ENCODE measurements at places on chromosomes 13 and 19. TPM values are rescaled to one million over a fixed set of nuclear protein-coding genes. Genes with fewer than 3 reads are reported as not detected.

NLRP5 gene
- total RNA-seq: 0.10 TPM

CACNA1A gene
- total RNA-seq: 8.5 TPM

PIP5K1C gene
- 6.7 TPM for total RNA-seq

TEX26 gene
- total RNA-seq: 0.23 TPM

DENND1C gene
- 1.9 TPM for total RNA-seq

TIMM44 gene
- total RNA-seq: 63.4 TPM

ANGPTL8 gene
- 0.49 TPM for total RNA-seq

GIPR gene
- total RNA-seq: 4.2 TPM

MED4 gene
- 49.7 TPM for total RNA-seq

IZUMO2 gene
- not detected for total RNA-seq

SLC46A3 gene
- 4.5 TPM for total RNA-seq

DNA sequence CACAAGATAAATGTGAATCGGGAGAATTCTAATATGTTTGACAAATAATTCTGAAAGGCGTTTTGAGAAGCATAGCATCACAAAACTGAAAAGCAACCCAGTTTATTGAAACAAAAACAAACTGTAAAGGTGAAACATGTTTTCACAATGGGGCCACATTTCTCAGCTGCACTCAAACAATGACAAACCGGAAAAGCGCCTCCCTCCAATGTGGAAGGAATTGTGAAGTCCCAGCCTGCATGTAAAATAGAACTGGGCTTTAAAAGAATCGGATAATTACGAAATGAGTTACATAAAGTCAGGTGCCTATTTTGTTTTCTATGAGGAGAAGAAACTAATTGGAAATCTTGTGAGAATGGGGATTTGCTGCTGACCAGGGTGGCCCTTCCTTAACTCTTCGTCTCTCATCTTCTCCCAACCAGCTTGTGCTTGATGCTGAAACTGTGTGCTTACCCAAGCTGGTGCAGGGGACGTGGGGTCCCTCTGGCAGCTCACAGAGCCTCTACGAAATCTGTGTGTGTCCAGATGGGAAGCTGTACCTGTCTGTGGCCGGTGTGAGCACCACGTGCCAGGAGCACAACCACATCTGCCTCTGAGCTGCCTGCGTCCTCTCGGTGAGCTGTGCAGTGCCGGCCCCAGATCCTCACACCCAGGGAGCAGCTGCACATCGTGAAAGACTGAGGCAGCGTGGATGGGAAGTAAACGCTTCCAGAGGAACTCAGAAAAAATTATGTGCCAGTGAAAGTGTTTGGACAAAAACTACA, 109.4 kb downstream of the SACS start:
- ATAC-seq: peak; percentile 25

- ATAC-seq: no peak
Observed at GRCh38 chr13:80862456-80862855, 521.5 kb upstream of the SPRY2 start.

- no peak for ATAC-seq
Observed at GRCh38 chr13:30486230-30487074, 20.7 kb upstream of the HMGB1 start.

DNA sequence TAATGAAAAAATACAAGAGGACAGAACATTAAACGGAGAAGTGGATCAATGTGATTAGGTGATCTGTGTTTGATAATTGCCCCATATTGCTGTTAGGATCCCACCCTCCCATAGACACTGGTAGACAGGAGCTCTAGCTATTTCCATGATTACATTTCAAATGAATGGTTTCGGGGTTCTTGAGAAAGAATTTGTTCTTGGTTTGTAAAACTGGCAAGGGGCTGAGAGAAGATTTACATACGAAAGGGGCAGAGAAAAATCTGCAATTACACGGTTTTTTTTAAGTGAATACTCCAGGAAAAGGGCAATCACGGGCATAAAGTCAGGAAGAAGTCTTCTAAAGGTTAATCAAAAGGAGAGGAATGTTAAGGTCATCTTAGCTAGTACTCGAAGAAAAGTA, 2125.7 kb upstream of the PCDH20 start:
- no peak for ATAC-seq

GRCh38 chr19:40976134-40976533, 14.9 kb upstream of the CYP2B6 start:
- no peak for ATAC-seq

- ATAC-seq: no peak
Observed at GRCh38 chr19:28985201-28985600, 227.8 kb downstream of the UQCRFS1 start.

DNA sequence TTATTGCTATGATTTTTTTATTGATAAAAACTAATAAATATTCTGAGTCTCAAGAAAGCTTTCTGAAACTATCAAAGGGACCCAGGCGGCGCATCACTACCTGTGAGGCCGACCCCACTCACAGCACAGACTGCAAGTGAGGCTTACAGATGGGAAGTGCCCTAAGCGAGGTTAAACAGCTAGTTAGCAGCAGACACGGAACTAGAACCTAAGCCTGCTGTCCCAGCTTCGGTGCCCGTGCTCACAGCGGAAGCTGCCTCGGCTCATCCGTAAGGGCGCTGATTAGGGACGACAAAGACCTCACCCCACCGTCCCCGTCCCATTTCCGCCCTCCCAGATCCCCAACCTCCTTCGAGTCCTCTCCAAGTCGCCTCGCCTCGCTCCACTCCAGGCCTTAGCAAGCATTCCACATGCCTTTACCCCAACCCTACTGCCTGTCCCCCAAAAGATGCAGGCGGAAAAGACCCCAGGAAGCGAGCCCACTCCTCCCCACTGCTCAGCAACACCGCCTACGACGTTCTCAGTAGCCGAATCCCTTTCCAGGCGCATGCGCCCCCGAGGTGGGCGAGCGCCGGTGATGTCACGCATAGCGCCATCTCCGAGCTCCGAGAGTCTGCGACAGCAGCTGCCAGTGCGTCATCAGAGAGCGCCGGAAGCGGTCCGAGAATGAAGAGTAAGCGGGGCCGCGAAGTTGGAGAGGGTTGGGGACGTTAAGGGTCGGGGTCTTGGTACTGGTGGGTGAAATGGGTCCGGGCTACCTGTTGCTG, at the start of gene POP4:
Gene POP4 (plus strand): TSS at position 631 of the 767 bp plus-strand sequence. CDS start 36 bp downstream, at position 667.
- peak; percentile 92 for ATAC-seq

DNA sequence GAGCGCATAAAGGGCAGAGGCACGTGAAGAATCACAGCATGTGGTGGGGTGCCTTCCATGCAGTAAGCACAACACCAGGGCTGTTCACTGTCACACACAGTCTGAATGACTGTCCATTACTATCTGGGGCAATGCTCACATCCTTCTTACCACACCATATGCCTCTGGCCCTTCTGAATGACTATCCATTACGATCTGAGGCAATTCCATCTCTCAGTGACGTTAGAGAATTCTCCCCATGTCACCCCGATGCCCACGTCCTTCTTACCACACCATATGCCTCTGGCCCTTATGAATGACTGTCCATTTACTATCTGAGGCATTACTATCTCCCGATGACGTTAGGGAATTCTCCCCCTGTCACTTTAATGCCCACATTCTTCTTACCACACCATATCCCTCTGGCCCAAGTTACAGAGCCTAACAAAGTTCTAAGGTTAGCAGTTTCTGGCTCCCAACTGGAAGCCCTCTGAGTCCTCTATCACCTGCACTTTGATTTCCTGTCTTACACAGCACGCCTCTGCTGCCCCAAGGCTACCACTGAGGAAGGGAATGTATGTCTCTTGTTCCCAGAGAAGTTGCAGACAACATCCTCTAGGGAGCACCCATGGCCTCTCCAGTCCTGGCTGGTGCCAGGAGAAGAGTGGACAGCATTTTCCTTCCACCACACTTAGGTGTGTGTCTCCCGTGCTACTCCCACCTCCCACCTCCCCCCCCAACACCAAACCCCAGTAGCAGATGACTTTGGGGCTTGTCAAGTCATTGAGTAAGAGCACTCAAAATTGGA, 154.8 kb downstream of the COG6 start:
- ATAC-seq: no peak

DNA sequence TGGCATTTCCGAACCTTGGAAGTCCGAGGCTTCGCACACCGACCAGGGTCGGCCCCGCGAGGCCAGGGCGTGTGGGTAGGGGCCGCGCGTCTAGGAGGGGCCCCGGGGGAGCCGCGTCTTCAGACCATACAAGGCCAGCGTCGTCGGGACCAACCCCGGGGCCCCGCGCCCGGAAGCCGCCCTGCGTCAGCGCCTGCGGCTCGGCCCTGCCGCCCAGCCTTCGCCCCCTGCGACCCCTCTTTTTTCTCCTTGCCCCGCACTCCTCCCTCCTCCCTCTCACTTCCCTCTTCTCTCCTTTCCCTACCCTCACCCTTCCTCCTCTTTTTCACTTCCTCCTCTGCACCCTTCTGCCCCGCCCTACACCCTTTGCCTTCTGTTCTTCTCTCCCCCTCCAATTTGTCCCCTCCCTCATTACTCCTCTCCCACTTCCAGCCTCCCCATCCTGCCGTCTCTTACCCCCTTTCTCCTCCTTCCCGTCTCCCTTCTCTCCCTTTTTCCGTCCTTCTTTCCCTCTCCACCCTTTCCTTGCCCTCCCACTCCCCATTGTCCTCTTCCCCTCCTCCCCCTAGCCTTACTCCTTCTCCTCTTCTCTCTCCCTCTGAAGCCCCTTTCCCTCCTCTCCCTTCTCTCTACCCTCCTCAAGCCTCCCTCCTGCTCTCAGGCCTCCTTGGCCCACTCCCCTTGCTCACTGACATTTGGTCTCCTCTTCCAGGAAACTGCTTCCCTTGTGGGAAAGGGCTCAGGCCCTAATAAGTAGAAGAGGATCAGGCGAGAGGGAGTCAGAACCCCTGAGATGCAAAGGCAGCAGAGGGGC, 2.2 kb upstream of the PLEKHG2 start:
- ATAC-seq: peak; percentile 3

DNA sequence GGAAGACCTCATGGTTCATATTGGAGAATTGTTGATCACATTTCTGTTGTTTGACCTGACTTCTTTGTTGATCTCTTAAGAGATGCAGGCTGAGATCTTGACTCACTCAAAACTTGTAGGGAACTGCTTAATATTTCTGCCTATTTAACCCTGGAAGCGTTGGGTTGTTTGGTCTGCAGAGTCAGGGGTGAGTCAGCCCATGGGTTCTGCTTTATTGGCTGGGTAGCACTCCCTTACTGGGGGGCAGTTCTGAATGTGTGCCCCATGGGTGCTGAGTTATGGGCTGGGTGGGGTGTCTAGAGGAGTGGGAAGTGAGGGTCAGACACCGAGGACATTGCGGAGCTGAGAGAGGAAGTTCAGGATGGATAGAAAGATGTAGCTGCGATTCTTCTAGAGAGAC, 87.9 kb downstream of the LRCH1 start:
- no peak for ATAC-seq

- ATAC-seq: peak; percentile 91
Observed at GRCh38 chr13:23025864-23026608, 154.7 kb upstream of the SGCG start.

- no peak for ATAC-seq
Observed at GRCh38 chr13:97387485-97387839, 46.5 kb upstream of the RAP2A start.

DNA sequence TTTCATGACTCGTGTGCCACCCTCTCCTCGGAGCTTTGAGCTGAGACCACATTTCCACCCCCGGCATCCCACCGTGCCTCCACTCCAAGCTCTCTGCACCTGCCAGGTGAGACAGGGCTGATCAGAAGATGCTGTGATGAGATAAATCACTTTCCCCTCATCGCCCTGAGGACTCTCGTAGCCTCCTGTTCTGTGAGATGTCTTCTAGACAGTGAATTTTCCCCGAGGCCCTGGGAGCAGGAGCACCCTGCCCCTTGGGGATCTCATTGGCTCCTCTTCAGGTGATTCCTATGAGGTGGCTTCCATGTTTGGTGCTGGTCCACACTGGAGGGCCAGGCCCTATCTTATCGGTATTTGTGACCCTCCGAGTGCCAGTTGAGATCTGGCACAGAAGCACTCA, 154.0 kb upstream of the TSHZ3 start:
- no peak for ATAC-seq

DNA sequence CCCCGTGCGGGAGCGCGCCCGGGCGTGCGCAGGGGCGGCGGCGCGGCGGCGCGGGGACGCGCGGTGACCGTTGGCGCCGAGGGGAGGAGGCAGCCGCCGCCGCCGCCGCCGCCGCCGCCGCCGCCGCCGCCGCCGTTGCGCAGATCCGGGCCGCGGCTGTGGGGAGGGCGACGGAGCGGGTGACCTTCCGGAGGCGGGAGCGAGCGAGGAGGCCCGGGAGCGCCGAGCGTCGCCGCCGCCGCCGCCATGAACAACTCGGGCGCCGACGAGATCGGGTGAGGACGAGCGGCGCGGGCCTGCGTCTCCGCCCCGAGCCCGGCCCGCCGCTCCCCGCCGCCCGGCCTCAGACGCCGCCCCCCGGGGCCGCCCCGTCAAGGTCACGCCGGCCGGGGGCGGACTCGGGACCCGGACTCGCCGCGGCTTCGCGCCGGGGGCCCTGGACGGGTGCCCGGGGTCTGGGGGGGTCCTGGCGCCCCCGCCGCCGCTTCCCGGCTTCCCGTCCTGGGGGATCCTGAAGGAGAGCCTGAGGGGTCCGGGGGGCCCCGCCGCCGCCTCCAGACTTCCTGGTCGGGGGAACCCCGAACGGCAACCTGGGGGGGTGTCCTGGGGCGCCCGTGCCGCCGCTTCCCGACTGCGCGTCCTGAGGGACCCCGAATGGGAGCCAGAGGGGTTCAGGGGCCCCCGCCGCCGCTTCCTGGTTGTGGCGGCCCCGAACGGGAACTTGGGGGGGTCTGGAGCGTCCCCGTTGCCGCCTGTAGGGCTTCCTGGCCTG, at the start of gene DAZAP1:
Gene DAZAP1 (plus strand): TSS at position 59 of the 772 bp plus-strand sequence. CDS start 188 bp downstream, at position 247.
- peak; percentile 10 for ATAC-seq

- ATAC-seq: no peak
Observed at GRCh38 chr19:2209408-2209807, 26.7 kb downstream of the PLEKHJ1 start.

DNA sequence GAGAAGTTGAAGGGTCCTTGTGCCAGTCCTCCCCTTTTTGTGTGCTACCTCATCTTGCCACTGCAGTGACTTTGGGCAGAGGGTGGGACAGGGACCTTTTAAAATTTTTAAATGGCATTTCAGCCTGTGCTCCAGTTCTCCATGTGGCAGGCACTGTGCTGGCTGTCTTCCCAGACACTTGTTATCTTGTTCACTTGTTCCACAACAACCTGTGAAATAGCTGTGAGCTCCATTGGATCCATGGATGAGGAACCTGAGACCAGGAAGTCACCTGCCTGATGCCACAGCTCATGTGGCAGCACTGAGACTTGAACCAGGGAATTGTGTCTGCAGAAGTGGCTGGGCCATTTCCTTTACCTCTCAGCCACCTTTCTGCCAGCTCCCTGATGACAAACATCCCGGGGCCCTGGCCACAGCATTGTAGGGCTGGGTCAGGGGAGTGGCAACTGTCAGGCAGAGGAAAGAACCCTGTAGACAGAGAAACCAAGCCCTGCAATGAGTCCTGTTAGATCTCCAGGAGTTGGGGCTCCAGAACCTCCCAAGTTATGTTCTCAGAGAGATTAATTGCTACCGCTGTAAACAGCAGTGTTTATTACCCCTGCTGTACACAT, 6.4 kb downstream of the EGLN2 start:
- no peak for ATAC-seq

- no peak for ATAC-seq
Observed at GRCh38 chr19:3314962-3315675, 51.3 kb upstream of the NFIC start.

GRCh38 chr13:93522501-93522900, 295.9 kb downstream of the GPC6 start:
- no peak for ATAC-seq

- ATAC-seq: no peak
Observed at GRCh38 chr13:40283666-40284065, 382.8 kb downstream of the FOXO1 start.

Data from motor neuron (in vitro differentiated cells).